Heart right ventricle (tissue), 16 donors: ENCODE measurements at places on chromosomes 16 and 17. TPM values are rescaled to one million over a fixed set of nuclear protein-coding genes. Genes with fewer than 3 reads are reported as not detected.

GRCh38 chr16:47284999-47285398, 141.3 kb upstream of the NETO2 start:
- no peaks in the 10 kb centered on the region for H3K27me3 ChIP-seq
- no peaks in the 10 kb centered on the region for H3K4me1 ChIP-seq
- H3K36me3 ChIP-seq: no peaks in the 10 kb centered on the region
- no peak for DNase-seq
- H3K27ac ChIP-seq: no peak overlapping the region

DNA sequence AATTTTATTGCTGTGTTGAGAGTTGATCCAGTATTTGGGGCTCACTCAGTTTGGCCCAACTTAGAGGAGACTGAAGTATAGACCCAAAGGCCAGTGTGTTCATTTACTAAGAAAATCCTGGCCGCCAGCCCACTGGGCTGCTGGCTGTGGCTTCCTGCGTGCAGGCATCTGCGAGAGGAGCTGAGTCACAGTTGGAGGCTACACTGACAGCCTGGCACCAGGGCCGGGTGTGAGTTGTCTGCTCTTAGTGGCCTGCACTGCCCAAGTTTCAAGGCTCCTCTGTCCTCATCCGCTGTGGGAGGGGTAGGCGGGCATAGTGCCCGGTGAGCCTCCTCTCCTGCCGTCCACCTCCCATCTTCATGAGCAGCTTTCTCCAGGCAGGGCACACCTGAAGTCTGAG, 54.2 kb downstream of the PLD6 start:
- no peaks in the 10 kb centered on the region for H3K27me3 ChIP-seq
- H3K4me1 ChIP-seq: peaks cover 39% of the 10 kb centered on the region
- peak overlapping the region; percentile 73 for H3K27ac ChIP-seq
- no peak overlapping the region for H3K4me3 ChIP-seq
- peak; percentile 85 for DNase-seq

DNA sequence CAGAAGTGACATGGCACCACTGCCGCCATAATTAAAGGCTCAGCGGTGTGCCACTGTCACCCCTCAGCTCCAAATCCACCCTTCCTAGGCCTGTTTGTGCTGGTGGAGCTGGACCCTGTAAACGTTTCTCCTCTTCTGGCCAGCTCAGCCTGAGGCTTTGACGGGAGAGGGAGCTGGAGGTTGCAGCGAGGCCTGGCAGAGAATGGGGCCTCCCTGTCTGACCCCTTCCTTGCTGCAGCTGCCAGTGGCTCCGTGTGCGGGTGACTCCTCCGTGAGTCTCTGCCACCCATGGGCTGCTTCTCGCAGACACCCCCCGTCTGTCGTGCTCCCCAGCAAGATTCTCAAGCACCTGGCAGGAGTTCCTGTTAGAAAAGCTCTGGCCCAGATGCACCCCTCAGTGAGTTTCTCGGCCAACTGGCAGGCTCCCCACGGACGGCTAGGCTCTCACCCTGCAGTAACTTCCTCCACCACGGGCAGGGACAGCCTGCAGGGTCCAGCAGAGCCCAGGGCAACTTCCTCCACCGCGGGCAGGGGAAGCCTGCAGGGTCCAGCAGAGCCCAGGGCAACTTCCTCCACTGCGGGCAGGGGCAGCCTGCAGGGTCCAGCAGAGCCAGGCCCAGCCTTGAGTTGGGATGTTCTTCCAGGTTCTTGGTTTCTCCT, 4.7 kb upstream of the CHMP6 start:
- no peaks in the 10 kb centered on the region for H3K4me1 ChIP-seq
- H3K36me3 ChIP-seq: no peaks in the 10 kb centered on the region
- no peaks in the 10 kb centered on the region for H3K27me3 ChIP-seq
- no peak overlapping the region for H3K27ac ChIP-seq
- H3K4me3 ChIP-seq: no peak overlapping the region
- DNase-seq: peak; percentile 39

DNA sequence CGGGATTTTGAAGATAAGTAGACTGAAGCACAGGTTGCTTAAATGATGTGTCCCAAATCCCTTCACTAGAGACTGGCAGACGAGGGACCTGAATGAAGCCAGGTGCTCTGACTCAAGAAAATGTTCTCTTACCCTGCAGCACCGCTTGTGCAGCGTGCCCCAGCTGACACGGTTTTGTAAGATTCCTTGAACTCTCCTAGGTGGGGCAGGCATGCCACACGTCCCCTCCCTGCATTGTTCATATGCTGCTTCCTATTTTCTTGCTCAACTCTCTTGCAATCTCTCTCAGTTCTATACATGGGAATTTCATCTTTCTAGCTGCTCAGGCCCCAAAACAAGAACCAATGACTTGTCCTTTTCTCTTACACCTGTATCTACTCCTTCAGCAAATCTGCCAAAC, 22.1 kb upstream of the HNF1B start:
- H3K36me3 ChIP-seq: no peaks in the 10 kb centered on the region
- H3K27me3 ChIP-seq: peaks cover 49% of the 10 kb centered on the region
- H3K4me1 ChIP-seq: no peaks in the 10 kb centered on the region
- H3K4me3 ChIP-seq: no peak overlapping the region

SLC9A5 gene
- total RNA-seq: 1.1 TPM

NUP88 gene
- total RNA-seq: 41.6 TPM

HNF1B gene
- total RNA-seq: not detected

GRCh38 chr16:3328104-3328503, 22.8 kb downstream of the ZNF75A start:
- no peak overlapping the region for H3K4me3 ChIP-seq
- no peaks in the 10 kb centered on the region for H3K4me1 ChIP-seq

TBC1D3C gene
- total RNA-seq: not detected

GRCh38 chr16:12458591-12459358, 344.9 kb downstream of the CPPED1 start:
- no peak overlapping the region for H3K27ac ChIP-seq
- DNase-seq: no peak
- no peaks in the 10 kb centered on the region for H3K27me3 ChIP-seq
- no peaks in the 10 kb centered on the region for H3K36me3 ChIP-seq
- peaks cover 17% of the 10 kb centered on the region for H3K4me1 ChIP-seq
- no peak overlapping the region for H3K4me3 ChIP-seq

GRCh38 chr16:565419-566330, 1.1 kb upstream of the NHLRC4 start:
- no peaks in the 10 kb centered on the region for H3K36me3 ChIP-seq
- H3K4me1 ChIP-seq: peaks cover 18% of the 10 kb centered on the region
- DNase-seq: no peak
- H3K27me3 ChIP-seq: peaks cover 25% of the 10 kb centered on the region

DNA sequence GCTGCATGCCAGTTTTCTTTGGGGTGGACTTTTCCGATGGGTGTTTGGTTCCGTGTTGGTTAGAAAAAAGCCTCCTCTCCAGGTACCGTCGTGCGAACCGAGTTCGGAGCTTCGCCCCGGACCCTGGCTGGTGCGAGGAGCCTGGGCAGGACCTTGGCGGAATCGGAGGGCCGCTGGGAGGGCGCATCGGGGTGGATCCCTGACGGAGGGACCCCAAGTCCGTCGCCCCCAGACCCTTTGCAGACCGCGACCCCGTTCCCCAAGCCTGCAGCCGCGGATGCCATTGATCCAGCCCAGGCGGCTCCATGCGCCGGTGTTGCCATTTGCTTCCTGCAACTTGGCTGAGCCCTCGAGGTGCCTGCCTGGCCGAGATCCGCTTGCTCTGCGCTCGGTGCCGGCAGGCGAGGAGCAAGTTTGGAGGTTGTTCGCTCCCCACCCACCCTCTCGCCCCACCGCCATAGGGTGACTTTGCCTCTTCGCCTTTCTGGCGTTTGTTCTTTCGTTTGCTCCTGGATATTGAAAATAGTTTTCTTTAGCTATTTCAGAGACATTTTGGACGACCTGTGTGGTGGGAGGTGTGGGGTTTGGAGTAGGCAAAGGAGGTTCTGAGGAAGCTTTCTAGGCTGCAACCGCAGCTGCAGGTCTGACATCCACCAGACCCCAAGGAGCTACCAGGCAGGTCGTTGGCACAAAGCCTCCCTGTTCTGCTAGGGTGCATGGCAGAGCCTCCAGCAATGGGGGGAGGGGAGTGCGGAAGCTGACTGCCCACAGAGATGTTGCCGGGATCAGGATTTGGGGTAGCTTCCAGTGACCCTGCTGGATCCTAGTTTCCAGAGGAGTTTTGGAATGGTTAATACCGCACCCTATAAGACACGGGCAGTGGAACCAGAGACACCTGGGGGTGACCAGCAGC, 58.2 kb downstream of the RAP1GAP2 start:
- DNase-seq: peak; percentile 49
- peaks cover 4% of the 10 kb centered on the region for H3K27me3 ChIP-seq
- peak overlapping the region; percentile 61 for H3K4me3 ChIP-seq
- H3K27ac ChIP-seq: peak overlapping the region; percentile 63
- no peaks in the 10 kb centered on the region for H3K36me3 ChIP-seq
- peaks cover 29% of the 10 kb centered on the region for H3K4me1 ChIP-seq

GRCh38 chr17:27257031-27257357, 36.9 kb upstream of the WSB1 start:
- H3K27me3 ChIP-seq: no peaks in the 10 kb centered on the region
- DNase-seq: no peak
- no peaks in the 10 kb centered on the region for H3K36me3 ChIP-seq
- no peaks in the 10 kb centered on the region for H3K4me1 ChIP-seq
- peak overlapping the region; percentile 39 for H3K27ac ChIP-seq

PPP1R27 gene
- total RNA-seq: not detected

DNA sequence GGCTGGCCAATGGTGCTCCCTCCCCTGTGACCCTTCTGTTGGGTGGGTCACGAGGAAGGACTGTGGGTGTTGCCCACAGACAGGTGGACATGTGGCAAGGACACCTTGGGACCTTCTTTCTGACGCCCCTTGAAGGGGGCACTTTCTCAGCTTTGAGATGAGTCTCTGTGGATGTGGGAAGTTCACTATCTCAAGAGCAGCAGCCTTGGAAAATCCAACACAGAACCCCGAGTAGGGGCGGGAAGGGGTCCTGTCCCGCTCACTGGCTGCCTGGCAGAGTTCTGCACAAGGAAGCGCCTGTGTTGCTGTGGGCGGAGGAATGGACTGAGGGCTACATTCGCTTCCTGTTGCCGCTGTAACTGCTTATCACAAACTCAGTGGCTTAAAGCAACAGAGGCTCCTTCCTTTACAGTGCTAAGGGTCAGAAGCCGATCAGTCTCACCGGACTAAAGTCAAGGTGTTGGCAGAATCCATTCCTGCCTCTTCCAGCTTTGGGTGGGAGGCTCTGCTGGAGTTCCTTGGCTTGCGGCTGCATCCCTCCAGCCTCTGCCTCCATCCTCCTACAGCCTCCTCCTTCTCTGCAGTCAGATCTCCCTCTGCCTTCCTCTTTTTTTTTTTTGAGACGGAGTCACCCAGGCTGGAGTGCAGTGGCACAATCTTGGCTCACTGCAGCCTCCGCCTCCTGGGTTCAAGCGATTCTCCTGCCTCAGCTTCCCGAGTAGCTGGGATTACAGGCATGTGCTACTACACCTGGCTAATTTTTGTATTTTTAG, 305.2 kb downstream of the SEC14L1 start:
- H3K4me1 ChIP-seq: peaks cover 31% of the 10 kb centered on the region
- H3K4me3 ChIP-seq: no peak overlapping the region
- no peak for DNase-seq
- no peaks in the 10 kb centered on the region for H3K36me3 ChIP-seq
- no peaks in the 10 kb centered on the region for H3K27me3 ChIP-seq

FBXL19 gene
- 6.3 TPM for total RNA-seq

DNA sequence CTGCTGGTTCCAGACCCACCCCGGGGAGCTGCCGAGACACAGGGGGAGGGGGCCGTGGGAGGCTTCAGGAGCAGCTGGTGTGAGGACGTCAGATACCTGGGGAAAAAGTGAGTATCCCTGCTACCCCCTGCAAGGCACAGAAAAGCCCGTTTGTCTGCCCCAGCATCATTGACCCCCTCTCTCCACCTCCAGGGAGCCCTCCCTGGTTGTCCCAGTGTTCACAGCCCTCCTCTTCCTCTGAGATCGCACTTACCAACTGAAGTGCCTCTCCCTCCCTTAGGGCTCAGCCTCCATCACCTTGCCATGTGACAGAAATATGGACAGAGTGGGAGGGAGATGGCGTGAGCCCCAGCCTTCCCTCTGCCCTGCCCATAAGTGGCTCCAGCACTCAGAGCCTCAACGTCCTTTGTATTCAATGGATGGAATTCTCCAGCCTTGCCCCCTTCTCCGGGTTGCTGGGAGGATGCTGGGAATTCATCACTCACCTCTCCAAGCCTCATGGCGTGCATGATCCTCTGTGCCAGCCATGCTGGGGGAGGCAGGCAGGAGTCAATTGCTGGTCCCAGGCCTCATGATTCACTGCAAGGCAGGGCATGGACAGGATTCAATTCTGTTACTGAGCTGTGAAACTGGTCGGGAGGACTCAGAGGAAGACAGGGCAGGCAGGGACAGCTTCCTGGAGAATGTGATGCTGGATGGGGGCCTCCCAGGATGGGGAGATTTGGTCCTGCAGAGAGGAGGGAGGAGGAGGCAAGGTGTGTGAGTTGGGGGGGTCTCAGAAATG, 14.6 kb downstream of the SPNS3 start:
- DNase-seq: no peak
- H3K4me1 ChIP-seq: peaks cover 10% of the 10 kb centered on the region
- no peak overlapping the region for H3K27ac ChIP-seq
- H3K4me3 ChIP-seq: no peak overlapping the region

GRCh38 chr17:45116434-45117016, 15.8 kb downstream of the PLCD3 start:
- DNase-seq: no peak
- H3K4me3 ChIP-seq: no peak overlapping the region
- peaks cover 6% of the 10 kb centered on the region for H3K4me1 ChIP-seq
- H3K27ac ChIP-seq: no peak overlapping the region

DNA sequence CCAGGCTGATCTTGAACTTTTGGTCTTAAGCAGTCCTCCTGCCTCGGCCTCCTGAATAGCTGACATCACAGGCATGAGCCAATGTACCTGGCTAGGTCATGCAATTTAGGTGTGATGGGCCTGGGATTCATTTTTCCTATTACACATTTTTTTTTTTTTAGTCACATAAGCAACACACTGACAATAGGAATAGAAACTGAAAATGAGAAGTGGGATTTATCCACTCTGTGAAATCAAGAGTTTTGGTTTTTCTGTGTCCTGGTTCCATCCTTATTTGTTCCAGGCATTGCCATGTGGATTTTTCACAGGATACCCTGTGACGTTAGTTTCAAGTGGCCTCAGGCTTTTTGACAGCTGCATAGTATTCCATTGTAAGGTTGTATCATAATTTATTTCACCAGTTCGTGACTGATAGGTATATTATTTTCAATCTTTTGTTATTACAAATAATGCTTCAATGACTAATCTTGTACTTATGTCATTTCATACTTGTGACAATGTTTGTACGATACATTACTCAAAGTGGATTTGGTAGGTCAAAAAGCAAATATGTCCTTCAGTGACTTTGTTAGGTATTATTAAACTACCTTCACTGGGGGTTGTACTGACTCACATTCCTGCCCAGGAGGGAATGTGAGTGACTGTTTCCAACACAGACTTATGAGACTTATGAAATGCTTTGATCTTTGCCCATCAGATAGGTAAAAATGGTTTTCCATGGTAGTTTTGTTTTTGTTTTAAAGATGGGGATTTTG, 10.6 kb downstream of the ADCY7 start:
- no peaks in the 10 kb centered on the region for H3K27me3 ChIP-seq
- no peaks in the 10 kb centered on the region for H3K36me3 ChIP-seq
- H3K27ac ChIP-seq: no peak overlapping the region

EVPL gene
- not detected for total RNA-seq
